ENCODE measurements at places on chromosomes 2 and 18.

DNA sequence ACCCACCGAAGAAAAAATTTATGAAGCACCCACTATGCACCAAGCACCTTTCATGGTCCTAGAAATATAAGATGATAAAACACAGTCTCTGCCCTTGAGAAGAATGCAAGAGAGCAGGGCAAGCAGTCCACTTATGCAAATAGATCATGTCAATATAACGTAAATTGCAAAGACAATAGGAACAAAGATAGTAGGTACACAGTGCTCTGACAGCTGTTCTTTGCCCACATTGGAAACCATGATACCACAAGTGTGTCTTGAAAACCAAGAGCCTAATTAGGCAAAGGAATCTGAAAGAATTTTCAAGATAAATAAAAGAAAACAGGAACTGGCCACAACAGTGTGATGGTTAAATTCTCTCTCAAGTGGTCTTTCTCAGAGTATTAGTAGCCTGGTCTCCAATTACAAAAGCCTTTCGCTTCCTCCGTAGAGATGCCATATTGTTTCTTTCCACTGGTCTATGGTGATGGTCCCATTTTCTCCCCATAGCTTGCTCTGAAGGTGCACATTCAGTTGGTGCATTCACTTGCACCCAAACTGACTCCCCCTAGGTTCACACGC, 108.5 kb downstream of the VWC2L start:
- no peak for DNase-seq

DNA sequence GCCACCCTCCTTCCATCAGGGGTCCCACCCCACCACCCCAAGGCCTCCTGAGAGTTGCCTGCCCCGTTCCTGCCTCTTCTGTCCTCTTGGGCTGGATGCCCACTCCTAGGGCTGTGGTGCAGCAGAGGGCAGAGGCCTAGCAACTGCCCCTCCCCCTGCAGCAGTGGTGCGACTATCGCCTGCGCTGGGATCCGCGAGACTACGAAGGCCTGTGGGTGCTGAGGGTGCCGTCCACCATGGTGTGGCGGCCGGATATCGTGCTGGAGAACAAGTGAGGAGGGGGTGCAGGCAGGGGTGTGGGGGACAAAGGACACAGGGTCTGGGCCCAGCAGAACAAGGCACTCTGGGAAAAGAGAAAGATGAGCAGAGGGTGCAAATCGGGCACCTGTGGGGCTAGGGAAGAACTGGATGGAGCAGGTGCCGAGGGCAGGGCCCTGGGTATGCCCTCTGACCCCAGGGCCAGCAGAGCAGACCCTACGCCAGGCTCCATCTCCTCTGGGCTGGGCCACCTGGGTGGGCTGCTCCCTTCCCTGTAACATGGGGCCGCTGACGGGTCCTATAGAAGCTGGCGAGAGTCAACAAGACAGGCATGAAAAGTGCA, 1.0 kb downstream of the CHRNG start:
- DNase-seq, result no peak

GRCh38 chr2:200050921-200051610, 95.7 kb downstream of the MAIP1 start:
- no peak for DNase-seq

GRCh38 chr2:171999161-171999560, 592 bp upstream of the METAP1D start:
- no peak for DNase-seq

DNA sequence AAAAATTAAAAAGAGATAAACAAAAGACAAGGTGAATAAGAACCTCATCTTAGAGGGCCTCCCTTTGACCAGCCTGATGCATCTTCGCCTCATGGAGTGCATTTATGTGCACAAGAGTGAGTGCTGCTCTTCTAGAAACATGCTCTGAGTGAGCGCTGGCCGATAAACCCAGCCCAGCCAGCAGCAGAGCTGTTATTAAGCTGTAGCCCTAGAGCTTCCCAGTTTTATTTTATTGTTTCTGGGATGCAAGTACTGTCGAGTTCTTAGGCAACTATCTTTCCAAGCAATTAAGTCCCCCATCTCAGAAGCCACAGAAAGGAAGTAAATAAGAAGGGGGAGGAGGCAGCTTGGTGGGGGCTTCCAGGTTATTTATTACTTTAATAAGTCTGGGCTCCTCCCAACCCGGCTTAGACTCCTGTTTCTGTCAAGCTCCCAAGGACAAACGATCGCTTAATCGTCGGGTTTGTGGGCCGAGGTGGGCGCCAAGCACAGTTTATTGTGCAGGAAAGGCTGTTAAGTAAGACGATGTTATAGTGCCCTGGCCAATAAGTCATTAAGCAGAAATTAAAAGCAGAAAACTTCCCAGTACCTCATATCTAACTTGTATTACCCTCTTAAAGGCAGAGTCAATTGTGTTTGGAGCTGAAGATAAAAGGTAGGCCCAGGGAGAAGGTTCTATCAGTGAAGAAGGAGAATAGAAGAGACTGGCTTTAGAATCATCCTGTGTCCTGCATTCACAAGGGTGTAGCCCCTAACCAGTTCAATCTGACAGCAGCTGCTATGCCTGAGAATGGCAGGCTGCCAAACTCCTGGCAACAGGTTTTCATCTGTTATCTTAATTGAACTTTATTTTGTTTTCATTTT, 176.3 kb downstream of the PIK3C3 start:
- no peak for DNase-seq

- no peak for DNase-seq
Observed at GRCh38 chr2:130908832-130909231, 72.1 kb downstream of the ARHGEF4 start.

- no peak for DNase-seq
Observed at GRCh38 chr2:212730994-212731393, 192.4 kb upstream of the ERBB4 start.

- no peak for DNase-seq
Observed at GRCh38 chr2:102356381-102356712, 751 bp downstream of the IL18R1 start.

DNA sequence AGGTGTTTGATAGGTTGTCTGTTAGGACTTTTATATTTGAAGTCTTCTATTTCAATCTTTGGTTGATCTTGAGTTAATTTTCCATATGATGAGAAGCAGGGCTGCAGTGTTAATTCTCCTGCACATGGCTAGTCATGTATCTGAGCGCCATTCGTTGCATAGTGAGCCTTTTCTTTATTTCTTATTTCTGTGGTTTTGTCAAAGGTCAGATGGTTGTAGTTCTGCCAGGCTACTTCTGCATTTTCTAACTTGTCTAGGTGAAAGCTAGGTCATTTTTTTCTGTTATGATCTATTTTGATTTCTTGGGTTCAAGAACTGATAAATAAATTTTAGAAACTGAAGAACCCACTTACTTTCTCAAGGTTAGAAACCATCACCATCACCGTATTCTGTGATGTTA, 56.7 kb downstream of the CCDC74A start:
- no peak for DNase-seq

GRCh38 chr2:233037078-233037477, 4.6 kb downstream of the NEU2 start:
- DNase-seq, result no peak

GRCh38 chr2:166293984-166294383, 81.8 kb downstream of the SCN9A start:
- no peak for DNase-seq

- no peak for DNase-seq
Observed at GRCh38 chr2:105502625-105503334, 103.9 kb upstream of the FHL2 start.

DNA sequence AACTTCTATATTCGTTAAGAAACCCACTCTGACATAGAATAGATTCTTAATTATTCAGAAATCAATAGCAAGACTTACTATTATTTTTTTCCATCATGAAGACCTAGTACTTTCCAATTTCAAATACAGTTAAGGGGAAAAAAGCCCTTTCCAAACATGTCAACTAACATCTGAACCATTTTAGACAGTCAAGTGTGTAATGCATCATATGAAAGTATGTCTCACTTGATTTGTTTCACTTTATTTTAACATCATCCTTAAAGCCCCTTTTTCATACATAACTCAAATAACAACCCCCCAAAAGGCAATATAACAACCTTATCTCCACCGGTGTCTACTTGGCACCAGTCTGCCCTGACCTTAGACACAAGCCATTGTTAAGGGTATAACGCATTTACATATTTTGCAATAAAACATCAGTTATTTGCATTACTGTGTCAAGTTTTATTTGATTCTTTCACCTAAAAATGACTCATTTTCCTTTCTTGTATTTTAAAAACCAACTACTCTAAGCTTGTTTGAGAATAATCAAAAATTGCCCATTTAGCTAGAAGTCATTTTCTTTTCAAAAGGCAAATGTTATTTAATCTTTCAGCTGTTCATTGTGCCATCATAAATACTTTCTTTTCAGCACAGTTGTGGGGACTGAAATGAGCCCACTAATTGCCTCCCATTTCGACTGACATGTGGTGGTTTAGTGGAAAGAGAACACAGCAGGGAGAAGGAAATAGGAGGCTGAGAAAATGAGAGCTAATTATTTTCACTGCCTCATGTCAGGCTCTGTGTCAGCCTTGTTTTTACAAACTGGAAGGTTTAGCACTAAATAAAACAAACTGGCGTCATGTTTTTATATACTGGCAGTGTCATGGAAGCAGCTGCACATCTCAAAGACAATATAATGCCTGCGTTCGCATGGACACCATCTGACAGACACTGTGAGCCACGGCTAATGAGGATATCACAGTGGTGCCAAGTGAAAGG, 104.7 kb upstream of the CDCA7 start:
- DNase-seq, result no peak

DNA sequence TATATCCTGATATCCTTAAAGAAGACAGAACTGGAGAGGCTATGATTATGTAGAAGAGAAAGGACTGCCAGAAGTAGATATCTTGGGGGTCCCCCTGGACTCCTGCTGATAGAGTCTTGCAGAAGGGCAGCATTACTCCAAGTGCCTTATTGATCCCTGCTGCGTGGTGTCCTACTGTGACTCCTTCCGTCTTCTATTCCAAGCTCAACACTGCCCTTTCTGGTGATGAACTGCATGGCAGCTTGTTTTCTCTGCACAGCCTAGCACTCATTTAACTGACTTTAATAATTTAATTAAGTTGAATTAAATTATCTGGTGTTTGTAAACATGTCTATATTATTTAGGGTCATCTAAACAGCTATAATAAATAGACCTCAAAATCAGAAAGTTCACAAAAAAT, 194.1 kb upstream of the DSEL start:
- DNase-seq, result no peak

All from body of pancreas (tissue), 4 donors.